ENCODE measurements at places on chromosomes 11 and 22.

DNA sequence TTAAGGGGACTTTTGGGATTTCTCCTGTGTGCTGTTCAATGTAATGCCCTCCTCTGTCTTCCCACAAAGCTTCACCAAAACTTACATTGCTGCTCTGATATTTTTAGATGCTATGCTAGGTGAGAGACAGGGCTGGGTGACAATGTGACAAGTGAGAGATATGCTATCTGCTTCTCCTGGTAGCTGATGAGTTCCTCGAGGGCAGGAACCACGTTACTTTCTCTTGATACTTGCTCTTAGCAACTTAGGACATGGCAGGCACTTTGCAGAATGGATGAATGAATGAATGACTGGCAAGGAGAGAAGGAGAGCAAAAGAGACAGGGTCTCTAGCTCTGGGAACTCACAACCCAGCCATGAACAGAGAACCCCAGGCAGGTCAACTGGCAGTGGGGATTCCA, 115.4 kb downstream of the C11orf58 start:
- DNase-seq, result no peak
- no peaks in the 10 kb centered on the region for H3K36me3 ChIP-seq
- no peaks in the 10 kb centered on the region for H3K27me3 ChIP-seq

DNA sequence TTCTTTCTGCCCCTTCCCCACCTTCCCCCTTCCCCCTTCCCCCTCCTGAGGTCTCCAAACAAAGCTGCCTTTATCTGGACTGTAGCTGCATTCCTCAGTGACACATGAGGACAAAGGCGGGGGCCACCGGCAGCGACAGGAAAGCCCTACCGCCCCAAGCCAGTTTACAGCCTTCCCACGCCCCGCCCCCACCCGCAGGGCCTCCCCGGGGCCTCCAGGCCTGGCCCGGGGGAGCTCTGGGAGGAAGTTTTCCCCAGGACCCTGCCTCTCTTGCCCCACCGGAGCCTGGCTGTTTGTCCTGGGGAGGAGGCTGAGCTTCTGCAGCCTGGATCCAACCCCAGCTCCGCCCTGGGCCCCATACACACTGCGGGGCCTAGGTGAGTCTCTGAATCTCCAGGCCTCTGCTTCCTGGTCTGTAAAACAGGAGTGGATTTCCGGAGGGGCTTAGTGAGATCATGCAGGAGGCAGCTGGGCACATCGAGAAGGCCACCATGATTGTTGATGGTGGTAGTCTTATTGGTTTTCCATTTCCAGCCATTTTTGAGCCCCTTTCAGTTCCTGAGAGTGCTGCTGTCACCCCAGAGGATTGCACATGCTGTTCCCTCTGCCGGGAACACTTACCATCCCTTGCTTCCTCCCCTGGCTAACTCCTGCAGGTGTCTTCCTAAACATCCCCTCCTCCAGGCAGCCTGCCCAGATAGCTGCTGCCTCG, 130.7 kb downstream of the MN1 start:
- H3K4me3 ChIP-seq, result no peak overlapping the region

DNA sequence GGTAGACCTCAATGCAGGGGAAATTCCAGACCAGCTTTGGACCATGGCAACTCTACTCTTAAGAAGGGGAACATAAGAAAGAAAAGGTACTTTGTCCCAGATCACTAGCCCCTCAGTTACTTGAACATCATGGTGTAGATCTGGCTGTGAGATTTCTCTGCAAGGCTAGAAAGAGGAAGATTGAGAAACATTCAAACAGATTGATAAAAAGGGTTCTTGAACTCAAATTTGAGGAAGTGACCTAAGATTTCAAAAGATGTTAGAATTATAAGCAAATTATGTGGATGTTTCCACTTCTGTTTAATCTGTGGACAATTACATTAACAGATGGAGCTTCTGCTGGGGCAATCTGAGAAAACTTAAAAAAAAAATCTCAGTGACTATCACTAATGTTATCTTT, 21.8 kb upstream of the UPB1 start:
- no peaks in the 10 kb centered on the region for H3K27me3 ChIP-seq
- no peak for DNase-seq
- no peaks in the 10 kb centered on the region for H3K36me3 ChIP-seq

GRCh38 chr11:114135737-114136151, 76.2 kb downstream of the ZBTB16 start:
- H3K36me3 ChIP-seq, result no peaks in the 10 kb centered on the region
- H3K4me3 ChIP-seq, result no peak overlapping the region
- peaks cover 45% of the 10 kb centered on the region for H3K4me1 ChIP-seq
- no peak for DNase-seq
- no peaks in the 10 kb centered on the region for H3K27me3 ChIP-seq

GRCh38 chr22:48748860-48749554, 1078.7 kb downstream of the BRD1 start:
- no peaks in the 10 kb centered on the region for H3K4me1 ChIP-seq
- no peak for DNase-seq
- H3K4me3 ChIP-seq, result no peak overlapping the region

Measured in activated T-cell treated with anti-CD3 and anti-CD28 coated beads, Interleukin-2, amount 50 U/mL, for 72 hours (primary cell).